Stimulated activated CD4-positive, alpha-beta T cell treated with anti-CD3 and anti-CD28 coated beads, TNF-alpha, amount 100 ng/mL, for 48 hours (primary cell): ENCODE measurements at places on chromosomes 5 and 9.

GRCh38 chr5:174491265-174491664 lies 233.1 kb upstream of the MSX2 start:
- DNase-seq, result no peak

GRCh38 chr9:70374962-70375618 lies 39.4 kb downstream of the KLF9 start:
- DNase-seq, result no peak

GRCh38 chr9:136439481-136440408 lies at the start of gene INPP5E:
INPP5E (minus strand) TSS chr9:136439845; CDS start chr9:136439419, 426 bp downstream.
- DNase-seq, result peak; percentile 54

GRCh38 chr5:129359450-129359849 lies 100.6 kb upstream of the ADAMTS19 start:
- no peak for DNase-seq

DNA sequence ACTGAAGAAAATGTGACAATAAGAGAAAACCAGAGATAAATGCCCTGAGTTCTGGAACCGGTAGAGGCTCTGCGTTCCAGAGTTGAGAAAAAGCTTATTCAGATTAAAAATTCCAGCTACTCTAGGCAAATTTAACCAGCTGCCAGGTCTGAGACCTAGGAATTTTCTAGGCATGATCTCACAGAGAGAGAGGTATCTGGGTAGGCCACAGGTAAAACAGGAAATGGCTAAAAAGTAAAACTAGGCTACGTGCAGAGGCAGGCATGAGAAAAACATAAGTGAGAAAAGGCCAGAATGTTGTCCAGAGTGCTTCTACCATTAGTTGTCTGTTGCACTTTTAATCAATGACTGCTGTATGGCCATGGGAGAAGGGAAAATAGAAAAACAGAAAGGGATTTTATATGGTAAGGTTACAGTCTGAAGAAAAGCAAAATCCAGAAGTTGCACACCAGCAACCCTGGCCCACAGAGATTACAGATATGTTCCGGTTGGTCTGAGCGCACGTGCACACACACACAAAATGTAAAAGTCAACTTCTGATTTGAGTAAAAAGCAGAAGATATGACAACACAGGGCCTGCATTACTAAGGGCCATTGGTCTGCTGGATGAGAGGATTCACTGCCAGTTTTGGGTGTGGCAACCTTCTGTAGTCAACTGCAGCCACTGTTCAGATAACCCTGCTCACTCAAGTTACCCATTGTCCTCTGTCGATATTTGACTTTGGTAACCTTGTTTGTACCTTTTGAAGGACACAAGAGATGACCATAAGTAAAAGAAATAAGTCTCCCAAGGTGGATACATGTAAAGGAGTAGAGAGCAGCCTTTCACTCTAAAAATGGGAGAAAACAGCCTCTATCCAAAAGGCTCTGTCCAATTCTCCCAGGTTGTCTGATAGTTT lies 266.0 kb downstream of the DTWD2 start:
- no peak for DNase-seq

GRCh38 chr9:127680846-127681245 lies 25.9 kb upstream of the CFAP157 start:
- DNase-seq, result no peak

DNA sequence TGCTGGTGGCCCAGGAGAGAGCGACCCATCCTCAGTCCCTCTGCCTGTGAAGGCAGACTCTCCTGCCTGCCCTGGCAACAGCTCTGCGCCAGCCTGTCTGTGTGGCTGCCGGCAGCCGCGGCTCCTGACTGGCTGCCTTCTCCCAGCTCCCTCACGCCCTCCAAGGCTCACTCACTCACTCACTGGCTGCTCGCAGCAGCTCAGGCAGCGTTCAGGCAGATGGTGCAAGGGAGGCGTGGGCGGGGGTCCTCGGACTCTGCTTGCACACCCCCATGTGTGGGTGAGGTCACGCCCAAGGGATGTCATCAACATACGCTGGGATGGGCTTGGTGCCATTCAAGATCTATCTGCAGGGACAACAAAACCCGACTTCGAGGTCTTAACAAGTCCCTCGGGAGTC lies 66.7 kb downstream of the DAB2IP start:
- no peak for DNase-seq

- no peak for DNase-seq
Measured at GRCh38 chr5:81007637-81008027, 47.5 kb downstream of the RASGRF2 start.

DNA sequence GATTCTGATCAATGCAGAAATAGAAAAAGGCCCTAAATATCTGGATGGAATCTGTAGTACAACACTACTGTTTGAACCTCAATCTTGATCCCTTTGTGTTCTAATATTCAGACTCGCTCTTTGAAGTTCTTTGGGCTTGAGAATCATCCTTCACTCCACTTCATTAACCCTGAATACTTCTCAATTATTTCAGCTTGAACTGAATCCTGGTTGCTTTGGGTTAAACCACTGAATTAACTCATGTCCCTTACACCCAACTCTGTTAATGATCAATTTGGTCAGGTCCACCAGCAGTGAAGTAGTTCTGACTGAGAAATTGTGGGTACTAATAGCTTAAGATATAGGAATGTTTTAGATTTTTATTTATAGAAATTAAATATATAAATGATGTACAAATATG lies 1707.2 kb upstream of the ACO1 start:
- DNase-seq, result no peak

DNA sequence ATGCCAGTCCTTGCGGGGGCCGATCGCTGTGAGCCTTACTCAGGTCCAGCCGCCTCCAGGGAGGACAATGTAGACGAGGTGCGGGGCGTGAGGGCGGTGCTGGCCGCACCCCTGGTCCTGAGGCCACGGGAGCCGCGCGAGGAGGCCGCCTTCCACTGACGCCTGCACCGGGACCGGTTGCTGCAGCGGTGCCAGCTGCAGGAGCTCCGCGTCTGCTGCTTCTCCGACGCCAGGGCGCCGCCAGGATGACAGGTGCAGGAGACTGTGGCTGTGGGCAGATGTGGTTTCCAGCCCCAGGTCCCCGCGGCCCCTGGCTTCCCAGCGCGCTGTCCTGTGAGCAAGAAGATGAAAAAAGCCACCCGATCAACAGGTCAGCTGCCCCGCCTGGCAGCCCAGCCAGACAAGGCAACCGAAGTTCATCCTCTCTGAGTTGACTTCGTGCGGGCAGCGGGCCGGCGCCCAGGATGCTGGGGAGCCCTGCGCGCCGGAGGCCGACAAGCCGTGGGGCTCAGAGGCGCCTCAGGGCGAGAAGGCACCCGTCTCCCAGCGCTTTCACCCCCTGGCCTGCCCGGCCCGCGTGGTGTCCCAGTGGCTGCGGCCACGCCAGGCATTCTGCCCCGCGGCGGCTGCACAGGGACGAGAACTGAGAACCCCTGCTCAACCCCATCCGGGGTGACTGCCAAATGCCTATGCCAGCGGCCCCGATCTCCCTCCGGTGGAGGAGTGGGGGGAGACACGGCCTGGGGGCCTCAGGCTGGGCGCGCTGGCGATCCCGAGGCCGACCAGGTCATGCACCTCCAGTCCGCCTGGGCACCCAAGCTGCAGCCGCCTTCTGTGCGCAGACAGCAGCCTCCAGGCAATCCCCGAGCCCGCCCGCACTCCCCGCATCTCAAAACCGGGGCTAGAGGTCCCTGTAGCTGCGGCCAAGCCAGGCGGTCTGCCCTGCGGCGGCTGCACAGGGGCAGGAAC lies 43.4 kb upstream of the BICD2 start:
- DNase-seq, result peak; percentile 17

DNA sequence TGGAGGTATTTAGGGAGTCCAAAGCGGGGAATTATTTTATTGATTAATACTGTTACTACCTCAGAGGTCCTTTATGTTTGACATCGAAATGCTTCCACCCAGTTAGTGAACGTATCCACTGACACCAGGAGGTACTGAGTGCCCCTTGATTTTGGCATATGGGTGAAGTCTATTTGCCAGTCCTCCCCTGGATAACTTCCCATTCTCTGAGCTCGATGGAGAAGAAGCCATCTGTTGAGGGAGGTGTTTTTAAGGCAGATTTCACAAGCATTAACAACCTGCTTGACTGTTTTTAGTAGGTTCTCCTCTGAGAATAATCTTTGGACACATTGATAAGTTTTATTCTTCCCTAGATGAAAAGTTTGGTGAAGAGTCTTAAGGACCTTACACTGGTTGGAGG lies 165.3 kb upstream of the NREP start:
- no peak for DNase-seq

DNA sequence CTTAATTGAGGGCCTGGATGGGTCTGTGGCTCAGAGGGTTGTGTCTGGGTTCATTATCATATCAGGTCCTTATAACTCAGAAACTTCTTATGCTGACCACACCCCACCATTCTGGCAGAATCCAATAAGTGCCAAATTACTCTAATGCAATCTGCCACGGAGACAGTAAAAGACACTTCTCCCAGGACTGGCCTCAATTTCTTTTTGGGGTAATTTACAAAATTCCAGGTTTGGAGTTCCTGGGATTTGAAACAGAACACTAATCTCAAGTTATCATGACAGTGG lies 187.8 kb downstream of the GNAQ start:
- DNase-seq, result no peak

DNA sequence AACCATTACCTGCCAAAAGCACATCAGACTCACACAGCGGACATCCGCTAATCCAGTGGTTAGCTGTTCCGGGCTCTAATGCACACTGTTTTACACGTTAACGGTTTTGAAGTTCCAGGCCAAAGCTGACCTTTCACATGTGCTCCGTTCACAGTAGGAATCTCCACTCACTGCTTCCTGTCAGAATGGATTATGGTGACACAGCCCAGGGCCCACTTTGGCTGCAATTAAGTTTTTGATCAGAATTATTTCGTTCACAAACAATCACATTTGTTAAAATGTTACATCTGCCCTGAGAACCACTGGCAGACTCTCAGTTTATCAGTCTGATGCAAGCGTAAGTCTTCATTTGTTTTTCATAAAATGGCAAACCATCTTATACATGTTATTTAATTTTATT lies 30.2 kb upstream of the CATSPER3 start:
- DNase-seq, result no peak

GRCh38 chr9:15642369-15642962 lies 89.6 kb downstream of the CCDC171 start:
- DNase-seq, result no peak

DNA sequence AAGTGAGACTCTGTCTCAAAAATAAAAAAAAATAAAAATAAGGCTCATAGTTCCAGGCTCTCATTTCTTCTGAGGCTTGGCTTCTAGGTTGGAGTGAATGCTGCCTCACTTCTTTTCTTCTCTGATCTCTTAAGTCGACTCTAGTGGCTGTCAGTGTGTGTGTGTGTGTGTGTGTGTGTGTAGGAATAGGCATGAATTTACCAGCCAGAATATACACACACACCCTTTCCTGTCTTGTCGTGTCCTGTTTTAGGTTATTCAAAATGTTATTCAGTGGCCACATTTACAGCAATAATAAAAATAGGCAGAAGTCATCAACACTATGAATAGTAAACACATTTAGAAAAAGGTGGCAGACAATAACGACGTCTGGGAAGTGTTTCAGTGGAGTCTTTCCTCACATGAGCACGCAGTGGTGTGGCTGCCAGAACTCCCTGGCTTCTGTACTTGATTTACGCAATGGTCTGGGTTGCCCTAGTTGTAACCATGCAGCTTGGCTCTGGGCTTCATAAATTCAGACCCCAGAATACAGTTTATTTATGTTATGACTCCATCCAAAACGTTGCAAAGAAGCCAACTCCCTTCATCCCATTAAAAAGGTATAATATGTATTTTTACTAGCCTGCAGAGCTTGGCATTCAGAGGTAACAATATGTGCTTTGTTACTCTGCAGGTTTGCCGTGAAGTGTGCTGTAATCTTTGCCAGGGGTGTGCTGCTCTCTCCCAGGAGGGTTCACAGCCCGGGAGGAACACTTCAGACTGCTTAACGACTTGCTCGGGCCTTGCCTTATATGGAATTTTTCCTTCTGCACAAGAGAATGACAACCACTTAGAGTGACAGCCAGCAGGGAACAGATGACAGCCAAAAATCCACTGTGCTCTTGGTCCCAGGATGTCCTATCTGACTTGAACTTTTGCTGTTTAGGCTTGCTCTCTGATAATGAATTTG lies 34.4 kb upstream of the PALM2AKAP2 start:
- DNase-seq, result no peak

DNA sequence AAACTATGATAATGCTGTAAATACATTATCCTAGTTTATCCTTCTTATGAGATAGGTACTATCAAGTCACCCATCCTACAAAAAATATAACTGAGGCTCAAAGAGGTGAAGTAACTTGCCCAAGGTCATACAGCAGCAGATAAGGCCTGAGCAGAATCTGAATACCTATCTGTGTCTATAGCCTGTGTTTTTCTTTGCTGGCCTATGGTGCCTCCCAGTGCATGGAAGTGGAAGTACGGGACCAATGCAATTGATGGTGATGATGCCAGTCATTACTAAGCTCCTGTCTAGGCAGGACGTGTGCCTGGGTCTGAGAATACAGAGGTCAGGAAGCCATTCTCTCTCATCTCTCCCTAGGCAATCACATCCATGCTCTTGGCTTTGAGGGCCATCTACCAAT lies 67.8 kb downstream of the FAT2 start:
- DNase-seq, result peak; percentile 13

- DNase-seq, result no peak
Measured at GRCh38 chr5:56064984-56065383, 70.2 kb upstream of the IL6ST start.

- DNase-seq, result no peak
Measured at GRCh38 chr9:38761339-38761738, 41.4 kb upstream of the FAM240B start.

DNA sequence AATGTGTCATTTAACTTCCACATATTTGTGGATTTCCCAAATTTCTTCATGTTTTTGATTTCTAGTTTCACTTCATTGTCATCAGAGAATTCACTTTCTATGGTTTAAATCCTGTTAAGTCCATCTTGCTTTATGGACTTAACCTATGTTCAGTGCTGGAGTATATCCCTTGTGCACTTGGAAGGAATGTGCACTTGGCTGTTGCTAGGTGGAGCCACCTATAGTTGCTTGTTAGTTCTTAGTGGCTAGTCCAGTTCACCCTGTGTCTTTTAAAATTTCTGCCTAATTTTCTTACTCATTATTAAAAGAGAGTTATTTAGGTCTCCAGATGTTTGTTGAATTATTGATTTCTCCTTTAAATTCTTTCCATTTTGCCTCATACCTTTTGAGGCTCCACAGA lies 1472.5 kb upstream of the CDH6 start:
- DNase-seq, result no peak

GRCh38 chr9:101716629-101717028 lies 21.8 kb downstream of the GRIN3A start:
- DNase-seq, result no peak
